Effector memory CD8-positive, alpha-beta T cell (primary cell): ENCODE measurements at places on chromosomes 1 and 21.
A peak's percentile ranks its signal among the peaks of the same experiment; 100 is the strongest.

GRCh38 chr1:106688446-106688845 lies 368.0 kb upstream of the PRMT6 start:
- no peak for DNase-seq

DNA sequence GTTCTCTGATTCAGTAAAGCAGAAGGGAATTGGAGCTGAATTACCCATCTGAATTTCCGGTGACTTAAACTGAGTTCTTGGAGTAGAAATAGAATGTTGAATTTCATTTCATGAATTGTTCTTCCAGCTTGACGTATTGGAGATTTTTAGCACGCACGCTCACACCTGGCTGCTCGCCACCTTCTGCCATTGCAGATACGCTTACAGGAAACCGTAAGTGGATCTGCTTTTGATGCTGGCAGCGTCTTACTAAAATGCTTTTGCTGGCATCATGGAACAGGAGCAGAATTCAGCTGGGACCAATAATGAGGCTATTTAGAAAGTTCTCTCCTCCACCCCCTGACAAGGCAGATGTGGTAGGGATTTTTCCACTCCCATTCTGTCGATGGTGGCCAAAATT lies 17.7 kb upstream of the ELAVL4 start:
- DNase-seq, result no peak

DNA sequence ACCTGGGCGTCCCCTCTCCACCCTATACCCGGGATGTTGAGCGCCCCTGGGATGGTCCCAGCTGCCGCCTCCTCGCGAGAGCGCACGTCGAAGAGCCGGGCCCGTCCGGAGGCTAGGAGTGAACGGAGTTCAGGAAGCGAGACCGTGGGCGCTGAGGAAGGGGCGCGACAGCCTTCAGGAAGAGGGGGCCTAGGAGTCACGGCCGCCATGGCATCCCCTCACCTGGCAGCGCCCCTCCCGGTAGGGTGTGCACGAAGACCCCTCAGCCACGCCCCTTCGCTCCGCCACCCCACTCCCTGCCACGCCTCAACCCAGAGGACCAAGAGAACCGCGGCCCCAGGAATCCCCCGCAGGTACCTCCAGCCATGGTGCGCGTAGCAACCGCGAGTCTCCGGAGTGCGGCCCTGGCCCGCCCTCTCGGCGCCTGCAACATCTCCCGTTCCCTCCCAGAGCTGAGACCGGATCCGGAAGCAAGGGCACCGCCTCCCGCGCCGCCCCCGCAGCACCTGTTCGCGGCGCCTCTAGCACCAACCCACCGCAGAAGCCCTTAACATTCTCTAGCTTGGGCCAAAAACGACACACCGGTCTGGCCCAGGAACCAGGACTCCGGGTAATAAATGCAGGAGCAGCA lies at the start of gene TSTD1:
Gene TSTD1 (minus strand): TSS at position 442 of the 631 bp plus-strand sequence. CDS start 75 bp downstream, at position 367.
- DNase-seq, result peak; percentile 85

- no peak for DNase-seq
Observed at GRCh38 chr1:168498159-168498631, 45.6 kb downstream of the XCL2 start.

DNA sequence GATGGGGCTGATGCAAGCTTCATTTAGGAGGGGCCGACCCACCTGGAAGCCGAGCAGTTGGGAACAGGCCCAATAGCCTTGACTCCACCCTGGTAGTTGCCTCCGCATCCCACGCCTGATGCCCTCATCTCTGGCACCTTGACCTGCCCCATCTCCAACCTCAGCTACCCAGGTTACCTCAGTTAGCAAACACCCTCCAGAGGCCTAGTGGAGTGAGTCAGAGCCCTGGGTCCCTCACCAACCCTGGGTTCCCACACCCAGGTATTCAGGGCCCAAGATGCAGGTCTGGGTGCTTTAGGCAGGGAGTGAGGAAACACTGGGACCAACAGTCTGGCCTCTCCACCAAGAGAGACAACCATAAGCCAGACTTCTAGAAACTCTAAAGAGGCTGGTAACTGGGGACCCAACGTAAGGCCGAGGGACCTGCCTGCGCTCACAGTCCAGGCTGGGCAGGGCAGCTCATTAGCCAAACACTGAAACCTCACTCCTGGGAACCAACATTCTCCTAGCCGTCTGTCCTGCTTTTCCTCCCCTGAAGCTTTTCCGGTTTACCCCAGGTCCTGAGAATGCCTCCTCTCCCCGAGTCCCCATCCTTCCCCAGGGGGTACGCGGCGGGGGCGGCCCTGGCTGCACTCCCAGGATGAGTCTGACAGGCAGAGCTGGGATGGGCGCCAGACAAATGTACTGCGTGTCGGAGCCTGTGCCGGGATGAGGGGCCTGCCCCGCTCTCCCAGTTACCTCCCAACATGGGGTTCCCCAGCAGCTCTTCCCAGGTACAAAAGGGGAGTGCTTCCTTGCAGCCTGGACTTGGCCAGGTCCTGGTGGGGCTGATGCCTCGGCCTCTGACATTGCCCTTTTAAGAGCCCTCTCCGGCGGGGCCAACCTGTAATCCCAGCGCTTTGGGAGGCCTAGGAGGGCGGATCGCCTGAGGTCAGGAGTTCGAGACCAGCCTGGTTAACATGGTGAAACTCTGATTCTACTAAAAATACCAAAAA lies 8.9 kb upstream of the CELSR2 start:
- no peak for DNase-seq

DNA sequence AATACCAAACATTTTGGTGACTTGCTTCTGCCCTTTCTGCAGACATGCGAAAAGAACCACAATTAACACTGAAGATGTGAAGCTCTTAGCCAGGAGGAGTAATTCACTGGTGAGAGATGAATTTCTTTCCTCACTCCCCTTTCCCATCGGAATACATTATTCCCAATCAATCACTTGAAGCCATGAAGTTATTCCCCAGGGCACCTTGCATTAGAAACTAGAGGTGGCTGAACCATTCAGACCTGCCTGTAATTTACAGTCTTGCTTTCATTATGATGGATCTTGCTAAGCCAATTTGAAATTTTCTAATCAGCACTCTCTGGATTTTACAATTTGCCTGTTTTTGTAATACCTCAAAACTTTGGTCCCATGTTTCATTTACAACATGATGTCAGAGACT lies 9.5 kb upstream of the CORT start:
- DNase-seq, result no peak

GRCh38 chr1:246583448-246584185 lies 17.4 kb downstream of the CNST start:
- no peak for DNase-seq

DNA sequence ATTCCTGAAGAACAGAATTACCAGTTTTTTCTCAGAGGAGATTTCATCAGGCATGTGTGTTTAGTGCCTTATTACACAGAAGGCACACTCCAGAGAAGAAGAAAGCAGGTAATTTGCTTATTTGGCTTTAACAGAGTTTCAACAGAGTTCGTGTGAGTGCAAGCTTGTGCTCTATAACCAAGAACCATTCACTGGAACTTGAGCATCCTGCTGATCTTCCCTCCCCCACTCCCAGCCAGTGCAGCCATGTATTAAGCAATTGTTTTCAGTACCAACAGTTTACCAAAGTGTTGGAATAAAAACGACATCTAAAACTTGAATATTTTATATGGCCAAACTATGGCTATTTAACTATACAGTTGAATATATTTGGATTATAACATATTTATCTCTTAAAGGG lies 4.3 kb downstream of the MGST3 start:
- DNase-seq, result no peak

- DNase-seq, result no peak
Observed at GRCh38 chr1:29632806-29633615, 396.7 kb downstream of the PTPRU start.

- DNase-seq, result no peak
Observed at GRCh38 chr1:15027515-15027986, 126.0 kb upstream of the TMEM51 start.

DNA sequence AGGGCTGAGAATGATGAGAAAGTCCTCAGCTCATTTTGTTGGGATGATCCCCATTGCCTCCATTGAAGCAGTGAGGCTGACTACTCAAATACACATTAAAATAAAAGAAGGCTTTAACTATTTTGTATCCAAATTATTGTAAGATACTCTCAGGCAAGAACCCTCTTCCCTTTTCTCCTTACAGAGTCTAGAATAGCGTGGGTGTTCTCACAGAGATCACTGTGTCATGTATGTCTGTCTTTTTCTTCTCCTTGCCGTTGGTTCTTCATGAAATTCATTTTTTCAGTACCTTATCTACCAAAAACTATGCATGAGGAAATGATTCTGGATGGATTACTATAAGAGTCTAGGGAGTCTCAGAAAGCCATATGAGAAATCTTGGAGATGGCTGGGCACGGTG lies 30.1 kb downstream of the SORT1 start:
- DNase-seq, result no peak

GRCh38 chr1:182699393-182700350 lies 15.3 kb upstream of the RGS8 start:
- DNase-seq, result no peak

DNA sequence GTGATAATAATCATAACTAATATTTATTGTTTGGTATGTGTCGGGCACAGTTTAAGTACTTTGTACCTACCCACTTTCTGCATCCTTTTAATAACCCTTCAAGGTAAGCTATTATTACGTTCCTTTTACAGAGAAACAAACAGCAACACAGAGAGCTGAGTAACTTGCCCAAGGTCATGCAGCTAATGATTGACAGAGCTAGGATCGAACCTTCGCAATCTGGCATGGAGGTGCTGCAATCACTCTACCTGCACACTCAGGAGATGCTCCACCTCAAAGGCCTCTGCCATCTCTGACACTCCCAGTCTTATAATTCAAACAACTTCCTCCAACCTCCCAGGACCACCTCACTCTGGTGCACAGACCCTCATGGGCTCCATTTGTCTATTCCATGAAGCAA lies 137.2 kb downstream of the DMRTA2 start:
- DNase-seq, result no peak

- no peak for DNase-seq
Observed at GRCh38 chr21:41651830-41652229, 115.0 kb downstream of the RIPK4 start.

DNA sequence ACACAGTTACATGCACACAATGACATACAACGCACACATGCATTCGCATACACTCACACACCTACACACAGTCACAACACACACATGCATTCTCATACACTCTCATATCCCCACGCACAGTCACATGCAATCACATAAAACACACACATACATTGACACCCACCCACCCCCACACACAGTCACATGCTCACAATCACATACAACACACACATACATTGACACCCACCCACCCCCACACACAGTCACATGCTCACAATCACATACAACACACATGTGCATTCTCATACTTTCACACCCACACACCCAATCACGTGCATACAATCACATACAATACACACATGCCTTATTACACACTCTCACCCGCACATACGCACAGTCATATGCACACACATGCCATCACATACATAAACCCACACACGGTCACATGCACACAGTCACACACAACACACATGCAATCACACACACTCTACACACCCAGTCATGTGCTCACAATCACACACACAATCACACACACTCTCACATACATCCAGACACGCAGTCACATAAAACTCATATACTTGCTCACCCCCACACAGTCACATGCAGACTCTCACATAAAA lies 134.3 kb downstream of the CASZ1 start:
- DNase-seq, result no peak

GRCh38 chr1:39110325-39110851 lies 84.2 kb downstream of the NDUFS5 start:
- DNase-seq, result no peak

DNA sequence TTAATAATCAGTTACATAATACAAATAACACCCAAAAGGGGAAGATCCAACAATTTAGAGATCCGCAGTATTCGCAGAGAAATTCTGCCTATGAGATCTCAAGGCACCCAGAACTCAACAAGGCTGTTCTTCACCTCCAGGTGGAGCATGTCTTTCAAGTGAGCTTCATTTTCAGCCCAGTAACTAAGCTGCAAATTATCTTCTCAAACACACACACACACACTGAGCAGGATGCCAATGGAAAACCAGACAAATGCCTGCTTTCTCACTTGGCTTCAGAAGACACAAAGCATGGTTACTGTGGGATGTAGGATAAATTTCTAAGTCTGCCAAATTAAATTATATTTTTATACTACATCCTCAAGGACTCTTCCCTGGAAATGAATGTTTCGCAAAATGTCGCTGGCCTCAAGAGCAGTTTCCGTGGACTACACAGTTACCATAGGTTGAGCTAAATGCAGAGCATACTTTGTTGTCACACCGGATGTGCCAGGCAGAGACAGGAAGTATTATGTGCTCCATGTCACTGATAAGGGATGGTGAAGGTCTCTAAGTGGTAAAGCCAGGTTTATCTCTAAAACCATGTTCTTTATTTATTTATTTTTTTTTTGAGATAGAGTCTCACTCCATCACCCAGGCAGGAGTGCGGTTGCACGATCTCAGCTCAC lies 30.3 kb downstream of the UBR4 start:
- DNase-seq, result no peak

- no peak for DNase-seq
Observed at GRCh38 chr1:27538793-27539192, 48.8 kb upstream of the WASF2 start.

DNA sequence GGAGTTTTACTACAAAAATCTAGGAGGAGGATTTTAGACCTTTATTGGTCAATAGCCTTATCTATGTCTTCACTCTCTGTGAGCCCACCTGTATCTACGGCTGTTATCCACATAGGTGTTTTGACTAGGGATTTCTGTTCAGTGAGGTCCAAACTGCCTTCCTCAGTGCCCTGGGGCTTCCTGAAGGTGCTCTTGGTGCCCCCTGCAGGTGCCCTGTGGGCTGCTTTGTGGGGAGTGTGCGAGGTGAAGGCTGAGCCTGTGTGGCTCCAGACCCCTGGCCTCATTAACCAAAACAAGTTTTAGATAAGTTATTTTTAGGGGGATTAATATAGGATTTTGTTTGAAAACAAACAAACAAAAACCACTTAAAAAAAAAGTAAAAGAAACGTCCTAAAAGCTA lies 122.5 kb downstream of the KIF26B start:
- DNase-seq, result no peak

- DNase-seq, result no peak
Observed at GRCh38 chr1:228964178-228965089, 229.2 kb downstream of the RHOU start.

DNA sequence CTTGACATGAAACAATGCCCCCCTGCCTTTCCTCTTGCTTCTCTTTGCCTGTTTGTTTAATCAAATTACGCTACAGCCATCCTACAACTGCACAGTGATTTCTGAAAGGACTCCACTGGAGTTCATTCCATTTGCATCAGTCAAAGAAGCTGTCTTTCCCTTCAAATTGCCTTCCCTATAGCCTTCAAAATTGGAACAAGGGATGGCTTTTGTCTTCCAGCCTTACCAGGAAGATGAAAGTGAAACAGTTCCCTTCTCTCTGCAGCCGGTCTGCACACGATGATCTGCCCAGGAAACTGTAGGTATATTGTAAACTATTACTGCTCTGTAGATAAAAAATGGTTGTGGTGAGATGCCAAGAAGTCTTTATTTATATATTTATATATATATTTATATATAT lies 65.6 kb upstream of the ETS2 start:
- DNase-seq, result no peak

GRCh38 chr21:36477001-36477400 lies 2.9 kb downstream of the CLDN14 start:
- no peak for DNase-seq

- DNase-seq, result no peak
Observed at GRCh38 chr1:50272912-50273311, 150.3 kb downstream of the DMRTA2 start.

- DNase-seq, result no peak
Observed at GRCh38 chr1:224850446-224850845, 79.0 kb upstream of the DNAH14 start.

GRCh38 chr1:42732126-42732680 lies 7.8 kb downstream of the CLDN19 start:
- DNase-seq, result no peak

GRCh38 chr1:208071435-208072031 lies 160.6 kb upstream of the CD34 start:
- no peak for DNase-seq

GRCh38 chr1:157357111-157357510 lies 195.2 kb downstream of the FCRL5 start:
- DNase-seq, result no peak
